Occipital lobe (tissue), 3 donors: ENCODE measurements at places on chromosomes 12 and 14.
A peak's percentile ranks its signal among the peaks of the same experiment; 100 is the strongest.

- no peak for DNase-seq
Observed at GRCh38 chr12:16506394-16506793, 99.6 kb downstream of the LMO3 start.

GRCh38 chr14:50774542-50775267 is 56.3 kb downstream of the NIN start:
- DNase-seq, result no peak

- no peak for DNase-seq
Observed at GRCh38 chr12:749751-750270, 2.6 kb upstream of the WNK1 start.

GRCh38 chr12:53746592-53747092 is 5.1 kb downstream of the CISTR start:
- DNase-seq, result peak; percentile 88

GRCh38 chr14:64038841-64039542 is 186.2 kb downstream of the SYNE2 start:
- no peak for DNase-seq

DNA sequence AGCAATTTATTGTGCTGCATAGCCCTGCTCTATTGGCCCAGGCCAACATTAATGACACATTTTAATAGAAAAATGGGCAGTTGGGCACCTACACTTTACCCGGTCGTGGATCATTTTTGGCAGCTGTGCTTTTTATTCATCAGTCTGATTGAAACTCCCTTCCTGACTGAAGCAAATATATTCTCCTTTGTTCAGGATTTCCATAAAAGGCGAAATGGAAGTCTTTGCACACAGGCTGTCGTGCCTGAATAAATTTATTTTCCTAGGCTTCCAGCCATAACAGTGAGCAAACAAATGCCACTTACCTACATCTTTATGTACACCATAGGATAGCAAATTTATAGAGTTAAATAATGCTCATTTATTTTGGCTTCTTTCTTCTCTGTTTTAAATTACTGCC is 480.7 kb upstream of the DCN start:
- DNase-seq, result no peak

- peak; percentile 2 for DNase-seq
Observed at GRCh38 chr14:23829736-23830471, 123.7 kb upstream of the DHRS4 start.

- DNase-seq, result no peak
Observed at GRCh38 chr12:92503971-92504593, 198.7 kb upstream of the PLEKHG7 start.

DNA sequence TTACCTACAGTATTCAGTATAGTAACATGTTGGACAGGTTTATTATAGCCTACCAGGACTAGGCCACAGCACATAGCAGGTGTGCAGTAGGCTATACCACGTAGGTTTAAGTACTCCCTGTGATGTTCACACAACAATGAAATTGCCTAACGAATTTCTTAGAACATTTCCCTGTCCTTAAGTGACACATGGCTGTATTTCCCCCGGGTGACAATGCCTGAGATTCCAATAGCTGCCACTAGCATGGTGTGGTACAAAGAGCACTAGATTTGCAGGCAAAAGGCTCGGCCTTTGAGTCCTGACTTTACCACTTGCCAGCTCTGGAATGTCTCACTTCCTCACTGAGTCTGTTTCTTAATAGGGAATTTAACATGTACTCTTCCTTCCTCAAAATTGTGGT is 19.7 kb downstream of the PTPN21 start:
- no peak for DNase-seq

GRCh38 chr14:22512106-22512814 is 76.8 kb downstream of the DAD1 start:
- DNase-seq, result no peak

- no peak for DNase-seq
Observed at GRCh38 chr12:22684140-22685118, 59.5 kb downstream of the ETNK1 start.

DNA sequence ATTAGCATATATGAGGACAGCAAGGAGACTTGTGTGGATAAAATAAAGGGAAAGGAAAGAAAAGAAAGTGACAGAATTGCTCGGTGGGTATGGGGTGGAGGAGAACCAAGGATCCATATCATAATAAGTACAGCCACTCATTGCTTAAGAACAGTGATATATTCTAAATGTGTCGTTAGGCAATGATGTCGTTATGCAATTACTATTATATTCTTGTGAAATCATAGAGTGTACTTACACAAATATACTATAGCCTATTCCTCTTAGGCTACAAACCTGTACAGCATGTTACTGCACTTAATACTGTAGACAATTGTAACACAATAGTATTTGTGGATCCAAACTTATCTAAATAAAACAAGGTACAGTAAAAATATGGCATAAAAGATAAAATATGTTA is 271.1 kb downstream of the CCER1 start:
- DNase-seq, result no peak

GRCh38 chr14:105022276-105022670 is 1.4 kb upstream of the CDCA4 start:
- no peak for DNase-seq

DNA sequence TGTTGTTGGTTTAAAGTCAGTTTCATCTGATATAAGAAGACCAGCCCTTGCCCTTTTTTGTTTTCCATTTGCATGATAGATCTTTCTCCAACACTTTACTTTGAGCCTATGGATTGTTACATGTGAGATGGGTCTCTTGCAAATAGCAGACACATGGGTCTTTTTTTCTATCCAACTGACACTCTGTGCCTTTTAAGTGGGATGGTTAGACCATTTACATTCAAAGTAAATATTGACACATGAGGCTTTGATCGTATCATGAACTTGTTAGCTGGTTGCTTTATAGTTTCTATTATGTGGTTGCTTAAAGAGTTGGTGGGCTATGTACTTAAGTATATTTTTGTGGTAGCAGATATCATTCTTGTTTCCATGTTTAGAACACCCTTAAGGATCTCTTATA is 213.4 kb upstream of the G2E3 start:
- DNase-seq, result no peak

DNA sequence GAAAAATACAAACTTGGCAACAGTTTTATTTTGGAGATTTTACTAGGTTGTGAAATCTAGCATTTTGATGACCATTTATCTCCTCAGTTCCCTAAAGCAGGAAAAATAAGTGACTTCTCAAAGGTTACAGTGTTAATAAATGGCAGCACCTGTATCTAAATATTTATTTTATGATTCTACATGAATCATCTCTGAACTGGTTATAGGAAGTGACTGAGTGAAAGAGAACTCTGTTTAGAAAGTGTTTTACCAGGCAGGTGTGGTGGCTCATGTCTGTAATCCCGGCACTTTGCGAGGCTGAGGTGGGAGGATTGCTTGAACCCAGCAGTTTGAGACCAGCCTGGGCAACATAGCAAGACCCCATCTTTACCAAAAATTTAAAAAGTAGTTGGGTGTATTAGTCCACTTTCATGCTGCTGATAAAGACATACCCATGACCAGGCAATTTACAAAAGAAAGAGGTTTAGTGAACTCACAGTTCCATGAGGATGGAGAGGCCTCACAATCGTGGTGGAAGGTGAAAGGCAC is 26.3 kb downstream of the MIPOL1 start:
- no peak for DNase-seq

DNA sequence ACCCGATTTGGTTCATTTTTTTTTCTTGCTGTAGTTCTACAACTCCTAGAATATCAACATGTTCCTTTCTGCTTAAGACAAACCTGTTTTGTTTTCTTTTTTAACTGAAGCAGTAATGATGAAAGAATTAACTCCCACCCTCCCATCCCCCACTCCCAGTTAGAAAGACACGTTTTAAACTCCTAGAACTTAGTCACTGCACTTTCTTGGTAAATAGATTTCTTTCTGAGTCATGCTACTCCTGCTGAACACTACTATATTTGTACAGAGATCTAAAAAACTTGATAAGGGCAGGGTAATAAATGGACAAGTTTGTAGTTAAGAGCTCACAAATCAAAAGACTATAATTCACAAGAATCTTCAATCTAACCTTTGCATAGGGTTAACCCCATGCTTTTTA is 118.9 kb upstream of the PTPRB start:
- DNase-seq, result no peak

DNA sequence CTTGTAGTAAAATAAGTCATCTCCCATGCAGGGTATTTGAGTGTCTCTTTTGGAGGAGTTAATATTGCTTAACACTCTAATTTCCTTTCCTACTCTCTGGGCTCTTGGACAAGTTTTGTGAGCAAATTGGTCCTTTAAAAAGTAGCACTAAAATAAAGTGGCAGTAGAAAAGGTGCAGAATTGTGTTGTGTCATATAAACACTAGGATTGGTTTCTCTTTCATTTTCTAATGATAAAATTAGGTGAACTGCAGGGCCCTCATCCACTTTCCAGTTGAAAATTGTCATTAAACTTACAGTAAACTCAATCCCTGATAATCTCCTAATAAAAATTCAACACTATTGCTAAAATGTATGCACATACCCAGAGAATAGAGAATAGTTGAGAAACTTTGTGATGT is 42.6 kb upstream of the REP15 start:
- no peak for DNase-seq

DNA sequence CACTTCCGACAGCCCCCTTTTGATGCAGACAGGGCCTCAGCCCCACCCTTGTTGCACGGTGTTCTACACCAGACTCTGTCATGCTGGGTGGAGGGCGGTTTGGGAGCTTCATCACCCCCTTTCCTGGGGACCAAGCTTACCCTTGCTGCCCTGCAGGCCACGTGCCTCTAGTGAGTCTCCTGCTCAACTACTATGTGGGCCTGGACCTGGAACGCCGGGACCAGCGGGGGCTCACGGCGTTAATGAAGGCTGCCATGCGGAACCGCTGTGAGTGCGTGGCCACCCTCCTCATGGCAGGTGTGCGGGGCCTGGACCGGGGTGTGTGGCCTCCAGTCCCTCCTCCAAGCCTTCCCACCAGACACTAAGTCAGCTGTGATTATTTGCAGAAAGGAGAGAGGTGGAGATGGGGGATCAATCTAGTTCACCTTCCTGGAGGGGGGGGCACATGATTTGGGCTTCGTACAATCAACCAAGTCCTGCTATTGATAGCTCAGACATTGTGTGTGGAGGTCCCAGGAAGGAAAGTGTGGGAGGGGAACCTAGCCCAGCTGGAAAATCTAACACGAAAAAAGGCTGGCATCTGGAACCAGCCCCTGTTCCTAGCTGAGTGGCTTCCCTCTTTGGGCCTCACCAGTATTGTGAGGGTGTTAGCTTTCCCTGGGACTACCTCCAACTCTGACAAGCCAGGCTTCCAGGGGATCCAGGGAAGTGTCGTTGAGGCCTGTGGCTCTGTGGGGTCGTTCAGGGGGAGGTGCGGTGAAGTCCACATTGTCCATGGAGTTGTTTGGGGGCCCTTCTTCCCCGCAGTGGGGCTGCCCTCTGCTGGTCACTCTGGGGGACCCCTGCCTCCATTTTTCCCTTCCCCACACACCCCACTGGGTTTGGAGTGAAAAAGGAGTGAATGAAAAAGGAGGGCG is 1.6 kb downstream of the ANKRD33 start:
- DNase-seq, result no peak

GRCh38 chr12:56838621-56839488 is 75.7 kb downstream of the HSD17B6 start:
- DNase-seq, result no peak

DNA sequence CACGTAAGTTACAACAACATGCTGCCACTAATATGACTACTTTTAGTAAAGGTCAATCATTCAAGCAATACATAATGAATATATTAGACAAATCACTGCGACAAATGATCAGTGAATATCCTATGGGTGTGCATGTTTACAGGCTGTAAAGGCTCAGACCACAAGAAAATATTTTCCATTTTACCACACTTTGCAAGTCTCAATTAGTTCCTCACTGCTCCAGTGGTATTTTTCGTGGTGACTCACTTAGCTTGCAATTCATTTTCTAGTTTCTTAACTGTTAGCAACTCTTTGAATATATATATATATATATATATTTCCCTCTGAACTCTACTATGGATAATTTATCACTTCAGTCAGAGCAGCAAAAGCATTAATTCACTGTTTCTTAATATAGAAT is 96.9 kb downstream of the EML5 start:
- DNase-seq, result no peak
